ENCODE measurements at places on chromosomes 13 and 19.

DNA sequence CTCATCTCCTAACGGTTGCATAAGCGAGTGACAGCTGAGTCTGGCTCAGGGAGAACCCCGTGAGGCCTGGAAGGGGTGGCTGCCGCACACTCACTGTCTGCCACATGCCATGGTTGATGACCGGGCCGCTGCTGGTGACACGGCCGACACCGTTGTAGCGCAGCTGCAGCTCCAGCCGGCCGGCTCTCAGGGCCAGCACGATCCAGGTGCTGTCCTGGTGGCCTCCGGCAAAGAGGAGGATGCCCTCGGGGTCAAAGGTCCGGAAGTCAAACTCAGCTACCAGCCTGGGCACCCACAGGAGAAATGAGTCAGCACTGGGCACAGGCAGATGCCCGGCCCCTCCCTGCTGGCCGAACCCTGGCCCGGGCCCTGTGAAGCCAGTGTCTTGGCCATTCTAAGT lies 31.7 kb downstream of the GAS6 start:
- no peak for DNase-seq

GRCh38 chr13:85093808-85094207 lies 705.4 kb downstream of the SLITRK6 start:
- no peak for DNase-seq

- no peak for DNase-seq
These were observed 44.8 kb downstream of the ING1 start for GRCh38 chr13:110758195-110758805.

GRCh38 chr13:23432626-23433025 lies 876 bp downstream of the SACS start:
- DNase-seq, result no peak

GRCh38 chr19:23783636-23784035 lies 24.9 kb upstream of the ZNF681 start:
- DNase-seq, result no peak

- no peak for DNase-seq
These were observed 36.6 kb upstream of the EPHX3 start for GRCh38 chr19:15268928-15269253.

- no peak for DNase-seq
These were observed 13.0 kb upstream of the SLC7A10 start for GRCh38 chr19:33238481-33239149.

Measured in HuH-7.5 (cell line).